ENCODE measurements at places on chromosomes 3 and 15. TPM values are rescaled to one million over a fixed set of nuclear protein-coding genes. Genes with fewer than 3 reads are reported as not detected.

The CACNA1D gene
- 0.33 TPM for total RNA-seq

The GABRR3 gene
- not detected for total RNA-seq

The ARPP21 gene
- not detected for total RNA-seq

The SIDT1 gene
- not detected for total RNA-seq

The WDR93 gene
- total RNA-seq = not detected
